ENCODE measurements at places on chromosomes 4 and X.

- no peak for DNase-seq
Measured at GRCh38 chr4:13584481-13584880, 40.2 kb upstream of the NKX3-2 start.

- DNase-seq, result no peak
Measured at GRCh38 chr4:128349921-128350320, 62.3 kb upstream of the PGRMC2 start.

DNA sequence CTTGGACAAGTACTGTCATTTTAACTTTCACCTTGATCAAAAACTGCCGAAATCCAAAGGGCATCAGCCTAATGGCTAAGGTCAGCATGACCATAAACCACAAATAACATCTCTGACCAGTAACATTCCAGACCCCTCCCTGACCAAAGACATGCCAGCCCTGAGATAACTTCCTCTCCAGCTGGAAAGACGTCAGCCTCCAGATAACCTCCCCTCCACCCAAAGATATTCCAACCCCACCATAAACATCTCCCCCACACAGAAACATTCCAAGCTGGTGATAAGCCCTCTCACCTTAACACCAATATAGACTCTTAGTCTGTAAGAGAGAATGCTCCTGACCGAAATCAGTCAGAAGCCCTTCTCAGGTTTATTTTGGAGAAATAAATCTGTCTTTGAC lies 7.4 kb downstream of the PPP1R2C start:
- DNase-seq, result no peak

DNA sequence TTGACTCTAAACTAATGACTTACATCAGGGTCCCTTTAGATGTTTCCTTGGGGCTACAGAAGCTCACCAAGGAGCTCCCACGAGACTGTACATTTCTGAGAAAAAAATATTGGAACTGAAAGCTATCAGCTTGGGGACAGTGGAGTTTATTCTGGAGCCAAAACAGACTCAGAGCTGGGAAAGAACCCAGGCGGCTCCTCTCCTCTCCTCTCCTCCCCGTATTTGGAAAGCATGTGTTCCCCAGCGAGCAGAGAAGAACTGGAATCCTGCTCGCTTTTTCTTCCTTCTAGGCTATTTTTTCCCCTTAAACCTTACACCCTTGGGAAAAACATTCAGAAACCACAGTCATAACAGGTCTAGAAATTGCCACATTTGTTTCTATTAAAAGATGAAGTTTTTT lies 4.3 kb upstream of the MAP7D3 start:
- no peak for DNase-seq

GRCh38 chrX:40573763-40574162 lies 7.0 kb upstream of the ATP6AP2 start:
- DNase-seq, result no peak

GRCh38 chr4:168942985-168943384 lies 67.1 kb downstream of the CBR4 start:
- peak; percentile 57 for DNase-seq

DNA sequence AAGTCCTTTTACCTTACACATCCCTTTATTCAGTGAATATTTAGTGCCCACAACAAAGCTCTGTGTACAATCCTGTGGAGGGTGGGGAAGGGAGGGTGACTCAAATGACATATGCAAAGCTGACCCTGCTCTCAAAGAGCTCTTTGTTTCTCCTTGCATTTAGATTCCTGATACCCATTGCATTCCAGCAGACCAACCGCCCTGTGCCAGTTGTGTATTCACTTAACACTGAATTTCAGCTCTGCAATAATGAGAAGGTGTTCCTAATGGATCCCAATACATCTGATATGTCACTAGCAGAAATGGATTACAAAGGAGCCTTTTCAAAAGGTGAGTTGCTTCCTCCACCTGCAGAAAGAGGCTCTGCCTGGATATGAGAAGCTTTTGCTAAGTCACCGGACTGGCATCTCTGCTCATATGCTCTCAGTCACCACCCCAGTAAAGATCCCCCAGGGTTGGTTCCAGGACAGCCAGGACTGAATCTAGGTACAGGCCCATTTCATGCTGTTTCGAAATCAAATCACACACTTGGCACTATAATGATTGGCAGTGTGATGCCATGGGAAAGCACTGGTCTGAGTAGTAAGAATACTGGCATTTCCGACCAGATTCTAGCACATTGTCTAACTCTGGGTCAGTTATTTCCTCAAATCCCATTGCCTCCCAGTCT lies 17.1 kb upstream of the ANXA3 start:
- DNase-seq, result peak; percentile 19

DNA sequence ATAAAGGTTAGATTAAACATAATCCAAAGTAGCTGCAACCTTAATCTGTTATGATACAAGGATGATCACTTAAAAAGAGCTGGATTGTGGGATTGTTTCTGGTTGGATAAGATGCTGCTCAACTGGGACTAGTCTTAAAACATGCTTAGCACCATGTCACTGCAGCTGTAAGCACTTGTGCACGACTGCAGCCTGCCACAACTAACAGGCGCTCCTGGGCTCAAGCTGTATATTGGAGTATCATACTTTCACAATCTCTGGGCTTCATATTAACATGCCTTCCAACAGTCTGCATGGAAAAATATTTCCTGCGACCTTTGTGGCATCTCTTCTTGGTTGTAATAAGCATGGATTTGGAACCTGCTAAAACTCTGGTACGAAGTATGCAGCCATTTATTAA lies 493.0 kb upstream of the PITX2 start:
- no peak for DNase-seq
